GM12892 (cell line): ENCODE measurements at places on chromosomes 5 and 9.

DNA sequence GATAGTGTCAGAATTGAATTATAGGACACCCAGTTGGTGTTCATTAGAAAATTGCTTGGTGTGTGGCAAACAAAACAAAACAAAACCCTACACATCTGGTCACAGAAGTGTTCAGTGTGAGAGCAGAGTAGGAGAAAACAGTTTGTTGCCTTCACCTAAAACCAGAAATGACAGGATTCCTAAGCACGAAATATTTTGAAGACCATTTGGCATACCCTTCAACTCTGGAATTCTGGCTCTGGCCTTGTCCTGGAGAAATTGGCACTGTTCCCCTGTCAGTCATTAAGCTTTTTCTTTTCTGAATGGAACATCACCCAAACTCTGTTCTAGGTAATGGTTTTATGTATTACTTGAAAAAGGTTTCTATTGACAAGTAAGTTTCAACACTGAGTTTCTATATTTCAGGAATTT lies 110.2 kb upstream of the PCA3 start:
- DNase-seq, result no peak

GRCh38 chr9:131817627-131818026 lies 77.8 kb upstream of the RAPGEF1 start:
- DNase-seq, result no peak

DNA sequence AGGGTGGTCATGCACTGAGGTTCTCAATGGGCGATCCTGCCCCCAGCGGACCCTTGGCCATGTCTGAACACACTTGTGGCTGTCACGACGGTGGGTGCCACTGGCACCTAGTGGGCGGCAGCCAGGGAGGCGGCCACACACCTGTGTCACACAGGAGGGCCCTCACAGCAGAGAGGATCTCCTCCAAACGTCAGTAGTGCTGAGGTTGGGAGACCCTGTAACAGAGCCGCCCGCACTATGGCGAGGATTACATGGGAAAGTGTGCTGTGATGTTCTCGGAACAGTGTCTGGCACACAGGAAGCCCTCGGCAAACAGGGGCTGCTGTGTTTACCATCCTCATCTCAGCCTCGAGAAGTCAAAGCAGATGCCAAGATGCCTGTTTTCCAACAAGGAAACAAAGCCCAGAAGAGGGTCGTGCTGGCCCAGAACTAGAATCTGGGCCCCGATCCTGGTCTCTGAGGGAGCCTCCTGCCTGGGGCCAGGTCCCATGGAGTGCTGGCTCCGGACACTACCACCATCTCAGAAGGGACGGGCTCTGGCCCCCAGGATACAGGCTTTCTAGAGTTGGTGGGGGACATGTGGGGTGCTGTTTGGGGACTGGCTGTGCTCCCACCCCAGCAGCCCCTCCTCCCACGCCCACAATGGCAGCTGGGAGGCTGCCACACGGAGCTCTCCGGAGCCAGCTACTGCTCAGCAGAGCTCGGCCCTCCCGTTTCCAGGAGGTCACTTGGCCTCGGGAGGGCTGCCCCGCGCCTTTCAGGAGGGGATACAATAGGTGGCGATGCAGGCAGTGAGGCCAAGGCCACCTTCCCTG lies 48.2 kb downstream of the DBH start:
- DNase-seq, result no peak

DNA sequence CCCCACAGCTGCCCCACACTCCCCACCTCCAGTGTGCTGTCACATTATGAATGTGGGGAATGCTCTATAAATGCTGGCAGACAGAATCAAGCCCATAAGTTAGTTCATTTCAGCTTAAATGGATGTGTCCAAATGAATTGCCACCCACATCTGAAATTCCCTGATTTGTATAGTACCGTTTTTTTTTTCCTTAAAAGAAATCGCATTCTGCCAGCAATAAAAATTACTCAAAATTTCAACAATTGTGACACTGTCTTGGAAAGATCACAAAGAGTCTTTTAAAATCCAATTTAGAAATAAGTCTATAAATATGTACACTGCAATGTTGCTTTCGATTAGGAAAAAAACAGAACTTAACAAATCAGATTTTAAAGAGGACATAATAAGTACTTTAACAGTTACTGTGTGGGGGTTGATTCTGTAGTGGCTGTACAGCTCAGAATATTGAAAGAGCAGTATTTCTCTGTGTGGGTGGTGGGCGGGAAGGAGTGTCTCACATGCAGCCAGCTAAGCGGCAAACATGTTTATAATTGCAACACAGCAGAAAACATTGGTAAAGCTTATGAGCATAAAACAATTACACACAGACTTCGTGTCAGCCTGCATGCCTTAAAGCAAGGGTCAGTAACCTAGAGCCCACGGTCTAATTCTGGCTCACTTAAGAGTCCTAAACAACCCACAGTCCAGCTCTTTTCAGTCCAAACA lies 24.9 kb upstream of the CSNK1G3 start:
- DNase-seq, result no peak

DNA sequence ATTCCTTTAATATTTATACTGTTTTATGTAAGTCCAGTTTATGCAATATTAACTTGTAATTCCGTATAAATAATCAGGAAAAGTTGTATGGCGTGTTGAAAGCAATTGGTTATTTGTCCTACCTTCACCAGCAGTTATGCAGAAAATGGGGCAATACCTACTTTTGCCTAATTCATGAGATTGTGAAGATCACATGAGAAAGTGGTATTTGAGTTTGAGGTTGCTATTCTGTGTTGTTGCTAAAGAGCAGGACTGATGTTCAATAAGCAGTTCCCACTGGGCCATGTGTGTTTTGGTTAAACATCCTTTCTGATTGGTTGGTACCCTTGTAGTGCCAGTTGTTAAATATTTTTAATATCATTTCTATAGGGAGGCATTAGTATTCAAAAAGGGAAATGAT lies 3.2 kb downstream of the TGFBR1 start:
- DNase-seq, result no peak

DNA sequence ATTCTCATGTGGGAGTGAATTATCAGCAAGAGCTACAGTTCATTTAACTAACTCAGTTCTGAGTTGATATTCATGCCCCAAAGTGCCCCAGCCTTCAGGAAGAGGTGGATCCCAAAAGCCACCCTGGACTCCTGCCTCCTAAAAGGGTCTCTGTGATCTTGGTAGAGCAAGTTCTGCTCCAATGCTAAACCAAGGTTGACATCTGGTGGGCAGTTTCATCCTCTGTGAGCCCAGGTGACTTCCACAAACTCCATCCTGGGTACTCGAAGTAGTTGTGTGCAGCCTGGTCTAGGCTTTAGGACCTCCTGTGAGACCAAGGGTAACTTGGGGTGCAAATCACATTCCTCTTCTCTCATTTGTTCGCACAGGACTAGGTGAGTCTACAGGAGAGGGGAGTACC lies 816.8 kb downstream of the MTRR start:
- no peak for DNase-seq
